T-cell (primary cell): ENCODE measurements at places on chromosomes 13 and 19. TPM values are rescaled to one million over a fixed set of nuclear protein-coding genes. Genes with fewer than 3 reads are reported as not detected.

GRCh38 chr19:29893606-29894284 is 48.3 kb upstream of the URI1 start:
- H3K36me3 ChIP-seq = no peaks in the 10 kb centered on the region
- H3K4me1 ChIP-seq = no peaks in the 10 kb centered on the region
- no peak overlapping the region for H3K27ac ChIP-seq
- DNase-seq = no peak
- peaks cover 11% of the 10 kb centered on the region for H3K27me3 ChIP-seq

- peak within 1 kb of the TSS; percentile 72 for H3K27ac ChIP-seq
- H3K36me3 ChIP-seq = peaks cover 48% of the 10 kb centered on the region
- H3K27me3 ChIP-seq = no peaks in the 10 kb centered on the region
Measured at GRCh38 chr19:10332965-10333757, at the start of gene RAVER1. Gene RAVER1 (minus strand): TSS chr19:10333529. CDS start chr19:10333507, 22 bp downstream.

Gene METTL21C
- total RNA-seq = not detected

GRCh38 chr13:48578516-48579164 is 45.8 kb upstream of the RCBTB2 start:
- no peaks in the 10 kb centered on the region for H3K4me1 ChIP-seq
- no peaks in the 10 kb centered on the region for H3K27me3 ChIP-seq
- no peak overlapping the region for H3K4me3 ChIP-seq
- H3K27ac ChIP-seq = no peak overlapping the region
- H3K36me3 ChIP-seq = no peaks in the 10 kb centered on the region
- DNase-seq = no peak

Gene FGF22
- 0.35 TPM for total RNA-seq

GRCh38 chr13:114140131-114140905 is 7.9 kb upstream of the RASA3 start:
- no peaks in the 10 kb centered on the region for H3K27me3 ChIP-seq
- peak; percentile 41 for DNase-seq
- H3K4me3 ChIP-seq = peak overlapping the region; percentile 2
- peak overlapping the region; percentile 86 for H3K27ac ChIP-seq
- peaks cover 69% of the 10 kb centered on the region for H3K4me1 ChIP-seq

DNA sequence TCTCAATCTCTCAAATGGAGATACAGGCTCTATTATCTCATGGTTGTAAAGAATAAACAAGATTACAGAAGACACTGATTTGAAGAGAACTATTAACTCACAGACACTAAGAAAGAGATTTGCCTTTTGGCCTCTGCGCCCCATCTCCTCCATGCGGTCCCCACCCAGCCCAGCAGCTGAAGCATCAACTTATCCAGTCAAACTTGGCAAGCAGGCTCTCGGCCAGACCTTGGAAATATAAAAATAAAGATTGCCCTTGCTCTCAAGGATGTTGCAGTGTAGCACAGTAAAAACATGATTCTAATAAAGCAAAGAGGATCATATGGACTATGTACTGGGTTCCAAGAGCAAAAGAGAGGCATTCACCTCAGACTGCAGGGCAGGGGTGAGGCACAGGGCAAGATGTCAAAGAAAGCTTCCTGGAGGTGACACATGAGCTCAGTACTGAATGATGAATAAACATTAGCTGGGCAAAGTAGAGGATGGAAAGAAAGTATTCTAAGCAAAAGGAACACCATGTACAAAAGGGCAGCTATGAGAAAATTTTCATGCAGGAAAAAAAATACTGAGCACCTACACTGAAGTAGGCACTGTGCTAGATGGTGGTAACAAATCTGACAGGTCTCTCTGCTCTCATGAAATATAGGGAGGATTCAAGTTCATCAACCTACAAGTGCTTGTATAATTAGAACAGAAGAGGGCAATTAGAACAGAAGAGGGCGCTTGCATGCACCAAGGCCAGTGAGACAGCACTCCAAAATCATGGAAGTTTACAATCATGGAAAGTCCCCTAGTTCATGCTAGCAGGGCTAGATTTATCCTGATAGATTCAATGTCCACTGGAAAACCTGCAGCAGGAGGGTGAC is 85.0 kb downstream of the SACS start:
- H3K27ac ChIP-seq = no peak overlapping the region
- no peaks in the 10 kb centered on the region for H3K4me1 ChIP-seq
- DNase-seq = no peak
- peaks cover 44% of the 10 kb centered on the region for H3K36me3 ChIP-seq

Gene LRRC4B
- not detected for total RNA-seq

Gene SIGLEC6
- total RNA-seq = 0.23 TPM

GRCh38 chr13:72129117-72129516 is 262.1 kb upstream of the DACH1 start:
- no peak overlapping the region for H3K27ac ChIP-seq
- no peaks in the 10 kb centered on the region for H3K36me3 ChIP-seq
- no peaks in the 10 kb centered on the region for H3K27me3 ChIP-seq
- DNase-seq = no peak

DNA sequence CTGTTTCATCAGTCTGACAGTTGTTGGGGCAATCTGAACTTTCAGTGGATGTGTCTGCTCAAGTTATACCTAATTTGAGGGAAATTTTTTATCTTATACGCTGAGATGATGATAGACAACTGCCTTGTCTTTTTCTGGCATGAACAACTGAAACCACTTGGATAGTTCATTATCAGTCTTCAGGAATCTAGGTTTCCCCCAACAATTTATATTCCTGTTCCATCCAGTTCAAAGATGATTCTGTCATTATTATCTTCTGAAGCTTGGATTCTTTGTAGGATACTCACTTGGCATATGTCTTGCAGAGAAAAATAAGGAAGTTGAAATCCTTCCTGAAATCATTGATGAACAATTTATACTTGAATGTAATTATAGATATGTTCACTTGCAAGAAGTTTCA is 193.7 kb downstream of the LMO7 start:
- H3K4me3 ChIP-seq = no peak overlapping the region
- H3K27ac ChIP-seq = no peak overlapping the region
- DNase-seq = no peak
- no peaks in the 10 kb centered on the region for H3K4me1 ChIP-seq
- peaks cover 8% of the 10 kb centered on the region for H3K36me3 ChIP-seq

Gene ZNF823
- 3.3 TPM for total RNA-seq
